Tibial artery (tissue), 4 donors: ENCODE measurements at places on chromosomes 16 and 17.

GRCh38 chr17:62981933-62982332, 15.9 kb downstream of the TANC2 start:
- peaks cover 5% of the 10 kb centered on the region for H3K36me3 ChIP-seq
- H3K27ac ChIP-seq: no peak overlapping the region
- no peak overlapping the region for H3K4me3 ChIP-seq
- no peaks in the 10 kb centered on the region for H3K4me1 ChIP-seq
- DNase-seq: no peak

GRCh38 chr16:1787056-1787321, 4.2 kb downstream of the NUBP2 start:
- DNase-seq: no peak
- H3K4me3 ChIP-seq: no peak overlapping the region
- peaks cover 44% of the 10 kb centered on the region for H3K36me3 ChIP-seq
- H3K27me3 ChIP-seq: no peaks in the 10 kb centered on the region
- H3K4me1 ChIP-seq: peaks cover 14% of the 10 kb centered on the region

DNA sequence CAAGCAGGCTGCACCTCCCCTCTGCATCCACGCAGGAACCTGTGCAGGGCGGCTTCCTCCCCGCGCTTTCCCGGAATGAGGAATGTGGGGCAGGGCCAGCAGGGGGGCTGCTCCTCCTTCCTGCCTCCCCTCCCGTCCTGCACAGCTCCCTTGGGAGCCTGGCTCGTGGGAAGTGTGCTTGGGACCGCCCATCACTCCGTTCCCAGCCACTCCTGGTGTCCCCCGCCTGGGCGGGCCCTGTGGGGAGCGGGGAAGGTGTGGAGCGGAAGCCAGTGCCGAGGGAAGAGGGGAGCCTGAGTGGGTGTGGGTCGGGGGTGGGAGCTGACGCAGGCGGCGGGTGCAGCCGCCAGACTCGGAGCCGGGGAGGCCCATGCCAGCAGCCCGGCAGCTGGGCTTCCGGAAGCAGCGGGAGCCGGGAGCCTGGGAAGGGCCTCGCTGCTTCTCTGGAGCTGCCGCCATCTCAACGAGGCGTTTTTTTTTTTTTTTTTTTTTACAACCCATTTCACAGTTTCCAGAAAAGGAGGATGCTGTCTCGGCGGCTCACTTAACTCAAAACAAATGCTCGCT, 24.1 kb downstream of the BAHCC1 start:
- H3K4me1 ChIP-seq: peaks cover 58% of the 10 kb centered on the region
- DNase-seq: peak; percentile 98
- peak overlapping the region; percentile 54 for H3K4me3 ChIP-seq
- H3K27ac ChIP-seq: peak overlapping the region; percentile 97

DNA sequence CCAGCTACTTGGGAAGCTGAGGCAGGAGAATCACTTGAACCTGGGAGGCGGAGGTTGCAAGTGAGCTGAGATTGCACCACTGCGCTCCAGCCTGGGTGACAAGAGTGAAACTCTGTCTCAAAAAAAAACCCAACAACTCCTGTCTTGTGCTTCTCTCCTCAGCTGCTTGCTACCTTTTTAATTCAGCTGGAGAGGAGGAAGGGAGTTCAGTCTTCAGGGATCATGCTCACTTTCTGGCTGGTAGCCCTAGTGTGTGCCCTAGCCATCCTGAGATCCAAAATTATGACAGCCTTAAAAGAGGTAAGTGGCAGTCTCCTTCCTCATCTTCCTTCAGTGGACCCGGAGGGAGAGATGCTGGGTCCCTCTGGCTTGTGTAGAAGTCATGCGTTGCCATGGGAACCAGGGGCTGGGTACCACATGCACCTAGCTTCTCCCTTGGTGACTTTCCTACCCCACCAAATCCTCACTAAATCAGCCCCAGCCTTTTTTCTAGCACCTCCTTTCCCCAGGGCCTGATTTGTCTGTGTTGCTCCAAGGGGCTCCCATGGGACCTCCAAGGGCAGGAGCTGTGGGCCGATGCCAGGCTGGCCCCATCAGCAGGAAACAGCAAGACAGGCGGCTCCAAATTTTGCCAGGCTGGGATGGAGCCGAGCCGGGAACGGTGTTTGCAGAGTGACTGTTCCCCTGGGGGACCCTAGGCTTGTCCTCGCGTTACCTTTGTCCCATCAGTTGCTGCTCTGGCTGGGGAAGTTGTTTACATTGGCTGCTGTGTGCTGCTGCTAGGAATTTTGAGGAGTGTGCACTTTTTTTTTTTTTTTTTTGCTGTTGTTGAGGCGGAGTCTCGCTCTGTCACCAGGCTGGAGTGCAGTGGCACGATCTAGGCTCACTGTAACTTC, 65.2 kb downstream of the ABCC1 start:
- H3K4me1 ChIP-seq: peaks cover 18% of the 10 kb centered on the region
- H3K36me3 ChIP-seq: no peaks in the 10 kb centered on the region
- no peak overlapping the region for H3K4me3 ChIP-seq

DNA sequence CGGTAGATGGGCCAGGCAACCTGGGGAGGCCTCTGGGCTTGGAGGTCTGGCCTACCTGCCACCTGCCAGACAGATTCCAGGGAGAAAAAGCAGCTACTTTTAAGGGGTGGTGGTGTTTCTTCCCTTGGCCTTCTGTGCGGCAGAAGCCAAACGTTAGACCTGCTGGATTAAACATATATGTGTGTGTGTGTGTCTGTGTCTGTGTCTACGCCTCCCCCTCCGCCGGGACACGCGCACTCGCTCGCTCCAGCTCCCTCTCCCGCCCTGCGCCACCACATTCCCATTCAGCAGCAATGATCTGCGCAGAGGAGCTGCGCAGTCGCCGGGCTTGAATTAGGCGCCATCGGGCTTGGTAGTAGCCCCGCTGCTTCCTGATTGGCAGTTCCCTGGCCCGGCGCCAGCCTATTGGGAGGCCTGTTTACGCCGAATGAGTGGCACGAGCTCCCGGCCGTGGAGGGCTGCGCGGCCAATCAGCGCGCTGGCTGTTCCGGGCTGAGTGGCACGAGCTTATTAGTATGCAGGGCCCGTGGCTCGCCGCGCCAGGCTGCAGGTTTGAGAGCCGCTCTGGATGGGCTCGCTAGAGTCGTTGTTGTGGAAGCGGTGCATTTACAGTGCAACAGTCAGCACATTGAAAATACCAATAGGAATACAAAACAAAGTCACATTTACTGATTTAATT, at the start of gene BAHCC1:
BAHCC1 (plus strand) TSS at position 537 of the 679 bp plus-strand sequence. CDS start 4,283 bp downstream, outside the sequence.
- peak; percentile 100 for DNase-seq
- peaks cover 7% of the 10 kb centered on the region for H3K4me1 ChIP-seq

GRCh38 chr16:20153444-20153843, 79.8 kb upstream of the GPR139 start:
- H3K4me3 ChIP-seq: no peak overlapping the region
- no peak overlapping the region for H3K27ac ChIP-seq
- no peaks in the 10 kb centered on the region for H3K4me1 ChIP-seq
- no peaks in the 10 kb centered on the region for H3K27me3 ChIP-seq
- H3K36me3 ChIP-seq: no peaks in the 10 kb centered on the region

DNA sequence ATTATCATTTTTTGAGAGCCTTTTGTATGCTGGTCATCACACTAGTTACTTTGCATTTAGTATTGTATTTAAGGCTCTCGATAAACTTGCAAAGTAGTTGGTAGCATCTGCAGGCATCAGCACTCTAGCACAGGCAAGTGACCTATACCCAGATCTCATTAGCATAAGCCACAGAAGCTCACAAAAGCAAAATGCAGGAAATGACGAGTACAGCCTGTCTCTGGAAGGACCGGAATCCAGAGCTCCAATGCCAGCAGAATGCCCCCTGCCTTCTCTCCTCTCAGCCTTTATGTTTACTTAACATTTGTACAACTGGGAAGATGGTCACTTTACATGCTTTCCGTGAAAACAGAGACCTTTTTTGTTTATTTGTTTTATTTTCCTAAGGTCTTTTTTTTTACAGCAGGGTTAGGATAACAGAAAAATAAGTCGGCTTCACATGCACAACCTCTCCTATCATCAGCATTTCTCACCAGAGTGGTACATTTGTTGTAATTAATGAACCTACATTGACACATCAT, 45.4 kb upstream of the MYOCD start:
- H3K27me3 ChIP-seq: no peaks in the 10 kb centered on the region
- DNase-seq: no peak
- no peak overlapping the region for H3K27ac ChIP-seq
- H3K4me3 ChIP-seq: no peak overlapping the region
- no peaks in the 10 kb centered on the region for H3K36me3 ChIP-seq

GRCh38 chr16:14362774-14363371, 267.2 kb downstream of the PARN start:
- H3K36me3 ChIP-seq: no peaks in the 10 kb centered on the region
- H3K27ac ChIP-seq: no peak overlapping the region
- DNase-seq: no peak
- no peaks in the 10 kb centered on the region for H3K4me1 ChIP-seq
- H3K27me3 ChIP-seq: peaks cover 6% of the 10 kb centered on the region

DNA sequence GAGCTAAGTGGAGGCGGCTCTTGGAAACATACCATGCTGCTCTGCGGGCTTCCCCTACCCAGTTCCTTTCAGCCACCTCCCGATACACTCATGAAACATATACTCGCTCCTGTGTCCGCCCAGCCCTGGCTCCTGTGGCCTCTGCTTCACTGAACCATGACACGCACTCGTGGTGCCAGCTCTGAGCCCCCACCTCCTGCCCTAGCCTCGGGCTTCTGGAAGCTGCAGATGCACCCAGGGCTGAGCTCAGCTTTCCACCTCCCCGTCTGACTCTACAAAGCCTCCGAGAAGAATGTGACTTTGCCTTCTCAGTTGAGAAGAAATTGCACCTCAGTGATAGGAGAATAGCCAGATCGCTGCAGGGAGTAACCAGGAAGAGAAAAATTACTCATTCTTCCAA, 11.0 kb downstream of the CALB2 start:
- no peak overlapping the region for H3K27ac ChIP-seq
- no peak for DNase-seq
- H3K4me1 ChIP-seq: no peaks in the 10 kb centered on the region
